SHP77 treated with DMSO at 0.1 percent for 48 hours (cell line): ENCODE measurements at places on chromosomes 11 and 22.

GRCh38 chr22:24370401-24370800 is 57.0 kb upstream of the ADORA2A start:
- no peak for DNase-seq

DNA sequence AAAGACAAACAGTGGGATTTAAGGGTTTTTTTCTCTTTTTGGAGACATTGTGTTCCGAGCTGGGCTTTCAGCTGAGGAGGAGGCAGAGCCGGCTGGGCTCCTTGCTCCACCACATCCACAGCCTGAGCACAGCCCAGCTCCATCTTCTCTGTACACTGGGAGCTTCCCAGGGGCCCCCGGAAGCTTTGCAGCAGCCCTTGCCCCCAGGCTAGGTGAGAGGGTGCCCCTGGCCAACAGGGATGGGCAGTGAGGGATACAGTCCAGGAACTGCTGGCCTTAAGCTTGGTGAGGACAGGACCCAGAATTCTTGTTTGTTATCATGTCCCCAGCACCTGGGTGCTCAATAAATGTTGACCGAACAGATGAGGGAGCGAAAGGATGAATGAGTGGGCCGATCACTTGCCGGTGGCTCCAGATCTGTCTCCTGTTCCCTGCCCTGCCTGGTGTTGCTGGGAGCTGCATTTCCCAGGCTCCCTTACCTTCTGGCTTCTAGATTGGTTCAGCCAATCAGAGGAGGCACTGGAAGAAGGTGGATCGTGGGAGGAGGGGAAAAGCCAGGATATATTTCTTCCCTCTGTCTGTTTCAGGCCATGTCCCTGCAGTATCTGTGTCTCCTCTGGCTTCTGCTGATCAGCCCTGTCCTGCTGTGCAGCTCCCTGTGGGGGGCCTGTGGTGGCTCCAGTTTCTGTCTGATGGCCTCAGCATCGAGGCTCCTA is 26.5 kb upstream of the NECTIN1 start:
- no peak for DNase-seq

GRCh38 chr11:7098235-7098832 is 9.5 kb downstream of the RBMXL2 start:
- peak; percentile 0 for DNase-seq

GRCh38 chr11:132220474-132220873 is 850.1 kb downstream of the NTM start:
- DNase-seq = no peak

GRCh38 chr22:20545681-20546521 is 38.5 kb downstream of the MED15 start:
- no peak for DNase-seq

DNA sequence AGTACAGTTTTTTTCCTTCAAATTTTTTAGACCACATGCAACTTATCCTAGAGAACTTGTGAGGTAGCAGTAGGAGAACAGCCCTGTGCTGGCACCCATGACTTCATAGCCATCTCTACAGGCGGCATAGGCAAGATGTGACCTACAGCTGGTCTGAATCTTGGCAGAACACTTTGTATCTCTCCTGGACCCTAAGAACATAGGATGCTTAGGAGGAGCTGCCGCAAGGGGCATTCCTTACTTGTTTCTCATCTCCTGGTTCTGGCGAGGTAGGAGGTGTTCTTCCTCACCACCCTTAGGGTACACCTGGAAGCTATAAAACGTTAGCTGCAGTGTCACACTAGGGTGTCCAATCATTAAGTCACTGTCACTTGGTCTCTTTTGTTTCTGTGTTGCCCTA is 16.4 kb downstream of the CWC15 start:
- no peak for DNase-seq

- DNase-seq = no peak
These were observed 18.1 kb downstream of the IL17REL start for GRCh38 chr22:49994361-49995040.

GRCh38 chr11:71485063-71485399 is 32.0 kb downstream of the NADSYN1 start:
- no peak for DNase-seq

DNA sequence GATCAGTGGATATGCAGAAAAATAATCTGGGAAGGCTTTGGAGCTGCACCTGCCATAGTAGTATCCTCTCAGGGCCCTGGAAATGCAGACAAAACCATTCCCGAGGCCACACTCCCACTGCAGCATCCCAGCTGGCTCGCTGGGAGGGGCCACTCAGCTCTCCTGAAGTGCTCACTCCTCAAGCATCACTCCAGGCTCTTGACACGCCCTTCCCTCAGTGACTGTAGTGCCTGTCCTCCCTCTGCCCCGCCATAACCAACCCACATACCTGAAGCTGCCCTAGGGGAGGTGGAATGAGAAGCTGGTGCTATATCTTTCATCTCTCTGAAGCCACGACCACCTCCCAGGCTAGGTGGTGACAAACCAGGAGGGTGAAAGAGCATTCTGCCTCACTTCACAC is 4.8 kb downstream of the DSCAML1 start:
- no peak for DNase-seq

DNA sequence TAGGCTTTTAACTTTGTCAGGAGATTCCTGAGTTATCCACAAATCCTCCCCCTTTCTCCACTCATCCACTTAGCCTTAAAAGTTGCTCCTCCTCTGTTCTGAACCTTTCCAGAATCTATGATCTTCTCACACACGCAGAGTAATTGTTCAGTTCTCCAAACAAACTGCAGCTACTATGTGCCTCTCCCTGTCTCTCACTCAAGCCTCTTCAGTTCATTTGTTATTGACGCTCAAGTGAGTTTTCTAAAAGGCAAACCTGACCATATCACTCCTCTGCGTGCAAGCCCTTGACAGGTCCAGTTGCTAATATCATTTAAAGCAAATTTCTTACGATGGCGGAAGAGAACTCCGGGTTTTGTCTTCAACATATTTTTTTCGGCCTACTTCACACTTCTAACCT is 1169.7 kb upstream of the TENM4 start:
- DNase-seq = no peak

- no peak for DNase-seq
These were observed 476.8 kb downstream of the METTL15 start for GRCh38 chr11:28584992-28585391.

DNA sequence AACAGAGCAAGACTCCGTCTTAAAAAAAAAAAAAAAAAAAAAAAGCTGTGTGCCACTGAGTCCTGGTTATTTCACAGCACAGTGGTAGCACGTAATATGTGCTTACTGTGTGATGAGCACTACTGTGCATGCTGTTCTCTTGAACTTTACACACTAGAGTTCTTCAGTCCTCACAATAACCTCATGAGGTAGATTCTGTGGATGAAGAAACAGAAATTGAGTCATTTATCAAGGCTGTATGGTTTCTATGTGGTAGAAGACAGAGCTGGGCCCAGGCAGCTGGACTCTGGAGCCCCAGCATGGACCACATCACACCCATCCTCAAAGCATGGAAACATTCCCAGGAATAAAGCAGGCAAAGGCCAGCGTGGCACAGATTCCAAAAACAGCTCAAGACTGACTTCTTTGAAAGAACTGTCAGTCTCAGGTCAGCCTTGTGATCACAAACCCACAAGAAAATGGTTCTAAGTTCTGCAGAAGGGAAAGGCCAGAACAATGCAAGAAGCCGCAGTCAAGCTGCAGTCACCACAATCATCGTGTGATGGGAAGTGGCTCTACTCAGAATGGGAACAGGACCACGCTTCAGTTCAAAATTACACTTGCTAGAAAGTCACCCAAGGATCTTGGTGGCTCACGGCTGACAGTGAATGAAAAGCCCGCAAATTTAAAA is 49.5 kb downstream of the MICAL3 start:
- no peak for DNase-seq

- no peak for DNase-seq
These were observed 11.4 kb downstream of the SESN3 start for GRCh38 chr11:95219599-95219998.

DNA sequence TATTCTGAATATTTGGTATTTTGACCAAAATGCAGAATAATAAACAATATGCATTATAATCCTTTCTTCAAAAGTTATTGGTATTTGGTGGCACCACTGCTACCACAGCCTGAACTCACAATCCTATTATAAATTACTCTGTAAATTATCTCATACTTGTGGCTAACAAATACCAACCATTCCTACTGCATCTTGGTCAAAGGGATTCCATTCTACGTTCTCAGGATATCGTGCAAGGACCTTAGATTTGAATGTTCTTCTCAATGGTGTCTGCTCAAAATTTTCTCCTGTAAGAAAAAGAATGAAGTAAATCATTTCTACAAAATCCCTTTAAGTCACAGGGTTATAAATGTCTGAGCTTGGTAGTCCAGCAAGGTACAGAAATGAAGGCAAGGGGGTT is 58.7 kb downstream of the DENND5A start:
- no peak for DNase-seq

- DNase-seq = no peak
These were observed 356.2 kb downstream of the METTL15 start for GRCh38 chr11:28464252-28464867.

GRCh38 chr11:83540728-83541127 is 254.6 kb upstream of the CCDC90B start:
- no peak for DNase-seq

GRCh38 chr22:47586038-47586437 is 823.6 kb downstream of the TBC1D22A start:
- peak; percentile 27 for DNase-seq

GRCh38 chr11:75651218-75651617 is 17.6 kb downstream of the MAP6 start:
- DNase-seq = no peak

DNA sequence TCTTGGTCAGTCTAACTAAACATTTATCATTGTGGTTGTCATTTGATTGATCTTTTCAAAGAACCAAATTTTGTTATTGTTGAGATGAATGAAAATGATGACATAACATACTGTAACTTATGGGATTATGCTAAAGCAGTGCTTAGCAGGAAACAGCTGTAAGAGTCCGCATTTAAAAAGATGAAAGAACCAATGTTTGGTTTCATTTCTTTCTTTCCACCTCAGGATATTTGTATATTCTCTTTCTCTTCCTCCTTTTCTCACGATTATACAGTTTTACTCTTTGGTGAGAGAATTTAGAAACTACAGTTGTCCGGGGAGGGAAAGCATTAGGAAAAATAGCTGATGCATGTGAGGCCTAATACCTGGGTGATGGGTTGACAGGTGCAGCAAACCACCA is 23.1 kb downstream of the PIH1D2 start:
- no peak for DNase-seq

GRCh38 chr11:75813622-75814039 is 1.4 kb upstream of the UVRAG start:
- peak; percentile 5 for DNase-seq

GRCh38 chr22:26563022-26563421 is 26.9 kb downstream of the TPST2 start:
- no peak for DNase-seq

GRCh38 chr22:45709866-45710265 is 38.2 kb downstream of the ATXN10 start:
- no peak for DNase-seq

DNA sequence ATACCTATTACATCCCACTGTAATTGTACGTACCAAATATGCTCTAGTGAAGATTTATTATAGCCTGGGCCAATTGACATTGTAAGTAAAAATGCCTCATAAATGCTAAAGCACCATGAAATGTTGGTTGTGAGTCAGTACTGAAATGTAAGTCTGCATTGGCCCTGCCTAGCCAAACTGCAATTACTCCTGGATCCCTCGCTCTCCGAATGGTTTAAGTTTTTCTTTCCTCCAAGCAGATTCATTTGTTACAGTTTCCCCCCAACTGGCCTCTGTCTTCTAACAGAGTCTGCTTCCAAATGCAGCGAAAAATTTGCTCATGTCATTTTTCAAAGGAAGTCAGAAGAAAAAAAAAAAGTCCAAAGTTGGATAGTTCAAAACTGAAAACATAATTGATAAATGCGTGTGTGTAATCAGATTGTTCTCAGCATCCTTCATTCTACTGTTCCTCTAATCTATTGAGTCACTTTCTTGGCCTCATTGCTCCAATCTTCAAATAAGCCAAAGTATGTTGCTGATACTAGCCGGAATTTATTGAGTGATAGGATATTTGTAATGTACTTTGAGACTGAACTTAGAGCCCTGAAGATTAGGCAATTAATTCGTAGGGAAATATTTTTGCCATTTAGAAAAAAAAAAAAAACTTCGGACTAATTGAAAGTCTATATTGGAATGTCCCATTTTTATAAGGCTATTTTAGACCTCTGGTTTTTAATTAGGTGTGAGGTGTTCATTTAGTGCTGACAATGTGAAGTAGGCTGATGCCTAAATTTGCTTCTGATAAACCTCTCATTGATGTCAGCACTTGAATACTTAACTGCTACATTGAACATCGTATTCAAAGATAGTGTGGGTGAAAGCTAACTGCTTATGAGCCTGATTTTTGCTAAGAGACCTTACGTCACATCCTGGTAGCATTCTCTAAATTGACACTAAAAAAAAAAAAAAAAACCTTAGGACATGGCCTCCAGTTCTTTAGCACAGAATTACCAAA is 93.4 kb downstream of the WT1 start:
- DNase-seq = no peak

GRCh38 chr22:44603767-44604166 is 98.2 kb upstream of the PRR5 start:
- no peak for DNase-seq

DNA sequence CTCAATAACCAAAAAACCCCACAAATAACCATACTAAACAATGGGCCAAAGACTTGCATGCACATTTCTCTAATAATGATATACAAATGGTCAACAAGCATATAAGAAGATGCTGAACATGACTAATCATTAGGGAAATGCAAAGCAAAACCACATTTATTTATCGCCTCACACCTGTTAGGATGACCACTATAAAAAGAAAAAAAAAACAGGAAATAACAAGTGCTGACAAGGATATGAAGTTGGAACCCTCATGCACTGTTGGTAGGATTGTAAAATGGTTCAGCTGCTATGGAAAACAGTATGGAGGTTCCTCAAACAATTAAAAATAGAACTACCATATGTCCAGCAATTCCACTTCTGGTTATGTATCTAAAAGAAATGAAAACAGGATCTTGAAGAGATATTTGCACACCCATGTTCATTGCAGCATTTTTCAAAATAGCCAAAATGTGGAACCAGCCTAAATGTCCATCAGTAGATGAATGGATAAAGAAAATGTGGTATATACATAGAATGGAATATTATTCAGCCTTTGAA is 66.2 kb downstream of the AMBRA1 start:
- no peak for DNase-seq

DNA sequence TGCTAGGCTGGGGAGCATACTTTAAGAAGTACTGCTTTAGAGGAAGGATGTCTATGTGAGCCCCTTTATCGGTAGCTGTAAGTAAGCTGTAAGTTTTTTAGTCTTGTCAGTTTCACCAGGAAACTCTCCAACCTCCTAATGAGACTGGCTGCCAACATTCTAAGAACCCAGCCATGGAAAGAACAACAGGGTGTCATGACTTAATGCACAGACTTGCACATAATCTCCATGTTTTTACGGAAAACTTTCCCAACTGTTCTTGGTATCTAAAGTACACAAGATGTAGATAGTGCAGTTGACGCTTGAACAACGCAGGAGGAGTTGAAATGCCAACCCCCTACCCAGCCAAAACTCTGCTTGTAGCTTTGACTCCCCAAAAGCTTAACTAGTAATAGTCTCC is 9.0 kb downstream of the OR8A1 start:
- DNase-seq = no peak
